Stimulated activated CD8-positive, alpha-beta memory T cell treated with anti-CD3 and anti-CD28 coated beads, Interleukin-7, amount 100 ng/mL, for 48 hours (primary cell): ENCODE measurements at places on chromosomes 3 and 15.

DNA sequence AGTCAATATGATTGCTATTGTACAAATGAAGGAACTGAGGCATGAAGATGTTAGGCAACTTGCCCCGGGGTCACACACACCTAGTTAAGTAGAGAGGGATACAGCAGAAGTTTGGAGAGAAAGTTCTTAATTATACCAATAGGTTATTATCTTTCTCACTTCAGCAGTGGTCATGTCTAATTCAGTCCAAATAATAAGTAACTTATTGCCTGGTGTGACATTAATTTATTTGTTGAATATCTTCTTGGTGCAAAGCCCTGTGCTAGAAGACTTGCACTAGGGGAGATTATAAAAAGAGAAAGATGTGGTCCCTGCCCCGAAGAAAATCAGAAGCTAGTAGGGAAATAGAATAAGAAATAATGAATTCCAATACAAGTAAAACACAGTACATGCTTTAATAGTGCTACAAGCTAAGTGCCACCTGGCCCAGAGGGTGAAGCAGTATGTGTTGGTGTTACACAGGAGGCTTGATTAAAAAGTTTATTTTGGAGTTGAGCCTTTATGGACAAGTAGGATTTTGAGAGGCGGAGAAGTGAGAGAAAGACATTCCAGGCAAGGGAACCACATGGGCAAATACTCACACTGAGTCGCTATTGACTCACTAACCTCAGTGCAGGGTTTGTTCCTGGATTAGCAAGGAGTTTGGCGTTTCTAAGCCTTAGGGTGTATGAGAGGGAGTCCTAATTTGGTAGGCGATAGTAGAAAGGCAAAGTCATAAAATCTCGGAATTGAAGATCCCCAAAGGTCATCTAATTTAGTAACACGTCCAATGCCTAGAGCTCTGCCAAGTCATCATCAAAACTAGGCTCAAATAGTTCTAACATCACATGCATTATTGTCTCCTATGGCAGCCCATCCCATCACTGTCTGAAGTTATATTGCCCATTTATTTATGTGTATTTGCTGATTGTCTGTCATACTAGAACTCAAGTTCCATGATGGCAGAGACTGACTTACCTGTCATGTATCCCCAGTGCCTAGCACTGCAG lies 19.2 kb upstream of the GSK3B start:
- no peak for DNase-seq

GRCh38 chr3:9399337-9399703 lies 1.9 kb downstream of the SETD5 start:
- no peak for DNase-seq

- DNase-seq: no peak
Measured at GRCh38 chr15:36256404-36256807, 323.0 kb upstream of the CDIN1 start.

DNA sequence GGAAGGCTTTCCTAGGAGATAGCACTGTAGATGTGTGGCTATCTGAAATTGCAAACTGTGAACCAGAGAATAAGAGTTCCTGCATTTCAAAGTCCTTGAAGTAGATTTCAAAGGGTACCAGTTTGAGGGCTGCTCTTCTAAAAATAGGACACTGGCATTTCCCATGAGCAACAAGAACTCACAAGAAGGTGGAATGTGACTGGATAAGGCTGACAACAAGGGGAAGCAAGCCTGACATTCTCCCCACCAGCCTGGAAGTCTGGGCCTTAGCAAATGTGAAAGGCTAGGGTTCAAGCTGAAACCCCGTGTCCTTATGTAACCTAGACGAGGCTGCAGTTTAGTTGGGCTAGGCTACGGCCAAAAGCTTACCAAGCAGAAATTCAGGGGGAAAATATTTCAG lies 18.7 kb upstream of the TJP1 start:
- no peak for DNase-seq

DNA sequence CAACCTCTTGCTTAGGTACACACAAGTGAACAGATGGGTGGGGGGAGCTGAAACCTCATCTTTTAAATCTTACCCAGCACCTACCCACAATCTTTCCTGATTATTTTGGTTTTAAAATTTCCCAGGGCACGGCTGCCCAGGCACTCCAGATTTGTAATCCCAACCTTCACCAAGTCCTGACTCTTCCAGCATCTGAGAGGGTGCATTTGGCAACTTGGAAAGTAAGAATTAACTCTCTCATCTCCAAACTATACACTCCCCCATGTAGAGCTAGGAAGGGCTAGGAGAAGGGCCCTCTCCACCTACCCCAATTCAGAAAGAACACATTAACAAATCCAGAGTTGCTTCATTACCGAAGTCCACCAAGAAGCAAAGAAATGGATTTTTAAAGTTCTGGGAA lies 41.7 kb upstream of the PRICKLE2 start:
- no peak for DNase-seq

GRCh38 chr3:122843604-122844003 lies 48.7 kb downstream of the SLC49A4 start:
- DNase-seq: no peak
